NCI-H226 (cell line): ENCODE measurements at places on chromosomes 16 and 17.

- no peak for DNase-seq
Observed at GRCh38 chr17:38889745-38890409, 20.0 kb downstream of the LASP1 start.

GRCh38 chr17:82531431-82531881, 11.9 kb downstream of the FOXK2 start:
- DNase-seq: peak; percentile 41

- DNase-seq: no peak
Observed at GRCh38 chr16:77376358-77376757, 58.5 kb downstream of the ADAMTS18 start.

GRCh38 chr16:69095193-69095592, 10.3 kb upstream of the HAS3 start:
- DNase-seq: no peak

GRCh38 chr16:66444049-66444481, 17.0 kb downstream of the BEAN1 start:
- no peak for DNase-seq

GRCh38 chr17:59753522-59754467, 46.3 kb downstream of the VMP1 start:
- DNase-seq: peak; percentile 32

DNA sequence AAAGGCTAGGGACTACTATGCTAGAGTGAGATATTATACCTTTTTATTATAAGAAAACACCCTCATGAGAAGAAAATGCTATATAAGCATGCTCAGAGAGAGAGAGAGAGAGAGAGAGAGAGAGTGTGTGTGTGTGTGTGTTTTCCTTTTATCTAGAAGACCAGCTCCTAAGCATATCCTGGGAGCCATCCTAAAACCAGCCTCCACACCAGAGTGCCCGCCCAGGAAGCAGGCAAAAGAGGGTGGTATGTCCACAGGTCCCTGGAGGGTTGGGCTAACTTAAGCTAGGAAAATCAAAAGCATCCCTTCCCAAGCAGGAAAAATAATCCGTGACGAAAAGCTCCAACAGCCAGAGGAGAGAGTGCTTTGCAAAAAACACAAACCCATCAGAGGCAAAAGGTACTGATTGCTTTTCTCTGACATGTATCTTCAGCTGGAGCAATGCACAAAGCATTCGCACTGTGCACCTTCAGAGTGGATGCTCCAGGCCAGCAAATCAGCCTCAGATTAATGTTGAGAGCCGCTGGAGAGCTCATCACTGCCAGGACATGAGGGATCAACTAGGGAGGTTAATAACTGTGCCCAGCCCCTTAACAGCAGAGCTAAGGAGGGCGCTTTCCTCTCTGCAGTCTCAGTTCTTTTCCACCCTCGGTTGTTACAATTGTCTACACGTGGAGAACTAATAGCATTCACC, 125.1 kb downstream of the SLC39A11 start:
- DNase-seq: no peak

GRCh38 chr16:77556201-77556873, 121.5 kb upstream of the ADAMTS18 start:
- no peak for DNase-seq

DNA sequence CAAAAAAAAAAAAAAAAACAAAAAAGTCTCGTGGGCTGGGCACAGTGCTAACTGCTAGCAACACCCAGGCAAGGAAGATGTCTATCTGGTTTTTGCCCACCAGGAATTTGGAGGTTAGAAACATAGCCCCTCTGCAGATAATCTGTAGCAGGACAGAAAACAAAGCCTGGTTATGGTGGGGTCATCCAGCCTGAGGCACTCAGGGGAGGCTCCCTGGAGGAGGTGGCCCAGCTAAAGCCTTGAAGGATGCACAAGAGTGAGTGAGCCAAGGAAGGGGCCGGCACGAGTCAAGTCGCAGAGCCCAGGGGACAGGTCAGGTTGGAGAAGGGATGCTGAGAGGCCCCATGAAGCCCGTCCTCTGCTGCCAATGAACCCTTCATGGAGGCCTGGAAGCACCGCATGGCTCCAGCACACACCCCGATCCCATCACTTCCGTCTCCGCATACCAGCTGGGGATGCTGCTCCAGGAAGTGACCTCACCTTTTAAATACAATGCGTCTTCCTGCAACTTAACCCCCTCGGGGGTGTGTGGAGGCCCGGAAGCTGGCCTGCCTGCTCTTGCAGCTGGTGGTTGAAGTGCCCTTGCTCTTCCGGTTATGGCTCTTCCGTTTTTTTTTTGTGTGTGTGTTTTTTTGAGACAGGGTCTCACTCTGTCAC, 86.5 kb downstream of the ENGASE start:
- peak; percentile 20 for DNase-seq

DNA sequence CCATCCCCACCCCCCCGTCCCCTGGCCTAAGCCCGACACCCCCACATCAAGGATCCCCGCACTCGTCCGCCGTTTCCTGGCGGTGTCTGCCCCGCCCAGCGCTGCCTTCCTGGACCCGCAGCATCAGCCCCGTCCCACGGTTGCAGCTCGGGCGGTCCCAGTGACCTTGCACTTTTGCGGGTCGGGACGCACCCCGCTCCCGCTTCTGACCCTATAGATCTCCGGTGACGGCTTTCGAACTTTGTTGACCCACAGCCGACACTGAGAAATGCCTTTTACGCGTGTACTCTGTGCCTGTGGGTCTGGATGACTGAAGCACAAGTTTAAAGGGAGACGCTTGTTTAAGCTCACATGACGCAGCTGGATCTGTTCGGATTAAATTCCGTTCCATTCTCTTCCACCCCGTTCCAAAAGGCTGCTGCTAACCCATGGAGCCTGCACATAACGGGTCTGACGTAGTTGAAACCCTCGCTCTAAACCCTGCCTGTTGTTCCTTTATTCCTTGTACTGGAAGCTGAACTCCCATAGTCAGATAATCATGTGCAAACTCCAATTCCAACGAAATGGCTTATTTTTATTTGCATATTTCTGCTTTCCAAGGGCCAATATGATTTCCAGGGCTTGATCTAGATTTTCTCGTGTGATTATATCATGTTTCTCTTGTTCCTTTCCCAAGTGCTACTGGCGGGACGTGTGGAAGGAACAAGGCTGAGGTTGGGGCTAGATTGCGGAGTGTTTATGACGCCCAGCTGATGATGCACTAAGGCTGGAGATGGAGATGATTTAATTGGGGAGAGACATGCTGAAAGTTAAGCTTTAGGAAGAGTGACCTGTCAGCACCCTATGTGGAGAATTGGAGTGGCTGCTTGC, 834 bp downstream of the FLYWCH1 start:
- DNase-seq: no peak

GRCh38 chr17:57140316-57140715, 55.3 kb downstream of the AKAP1 start:
- DNase-seq: no peak

GRCh38 chr16:74309789-74310781, 13.5 kb downstream of the PSMD7 start:
- no peak for DNase-seq

DNA sequence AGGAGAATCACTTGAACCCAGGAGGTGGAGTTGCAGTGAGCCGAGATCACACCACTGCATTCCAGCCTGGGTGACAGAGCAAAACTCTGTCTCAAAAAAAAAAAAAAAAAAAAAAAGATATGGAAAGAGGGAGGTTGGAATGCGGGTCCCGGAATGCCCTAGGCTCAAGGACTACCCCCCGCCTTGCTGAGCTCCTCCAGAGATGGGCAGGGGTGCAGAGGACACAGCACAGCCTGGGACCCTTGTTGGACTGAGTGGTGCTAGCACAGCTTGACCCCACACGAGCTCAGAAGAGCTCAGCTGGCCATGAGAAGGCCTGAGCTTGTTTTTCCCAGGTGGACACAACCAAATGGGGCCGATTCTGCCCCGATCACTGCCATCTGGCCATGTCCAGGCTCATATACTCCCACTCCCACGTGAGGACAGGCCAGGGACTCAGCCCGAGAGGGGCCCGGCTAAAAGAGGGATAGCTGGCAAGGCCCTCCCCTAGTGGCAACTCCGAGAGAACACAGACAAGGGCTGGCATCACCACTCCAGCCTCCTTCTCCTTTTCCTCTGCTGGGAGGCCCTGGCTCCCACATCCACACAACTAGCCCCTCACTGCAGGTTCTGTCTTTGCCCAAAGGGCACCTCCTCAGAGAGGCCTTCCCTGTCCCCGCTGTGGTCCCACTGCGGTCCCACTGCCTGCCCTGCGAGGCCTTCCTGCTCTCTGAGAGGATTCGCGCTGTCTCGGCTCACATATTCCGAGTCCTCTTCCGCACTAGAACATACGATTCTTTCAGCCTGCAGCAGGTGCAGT, 11.0 kb downstream of the SGCA start:
- no peak for DNase-seq

GRCh38 chr17:74467221-74467951, 952 bp downstream of the CD300A start:
- DNase-seq: no peak

DNA sequence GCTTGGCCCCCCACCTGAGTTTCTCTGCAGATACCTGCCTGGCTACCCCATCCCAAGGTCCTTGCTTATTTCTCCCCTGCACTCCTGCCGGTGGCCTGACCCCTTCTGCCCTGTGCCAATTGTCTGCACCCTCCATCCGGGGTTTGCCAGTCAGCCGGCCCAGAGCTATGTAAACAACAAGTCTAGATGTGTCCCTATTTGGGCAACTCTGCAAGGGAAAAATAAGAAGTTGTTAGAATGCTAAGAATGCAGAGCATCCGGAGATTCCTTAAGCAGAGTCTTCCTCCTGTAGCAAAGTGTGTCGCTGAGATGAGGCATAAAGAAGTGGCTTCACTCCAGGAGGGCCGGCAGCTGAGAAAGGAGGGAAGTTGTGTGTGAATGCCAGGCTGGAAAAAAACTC, 46.6 kb downstream of the RGS9 start:
- peak; percentile 16 for DNase-seq

DNA sequence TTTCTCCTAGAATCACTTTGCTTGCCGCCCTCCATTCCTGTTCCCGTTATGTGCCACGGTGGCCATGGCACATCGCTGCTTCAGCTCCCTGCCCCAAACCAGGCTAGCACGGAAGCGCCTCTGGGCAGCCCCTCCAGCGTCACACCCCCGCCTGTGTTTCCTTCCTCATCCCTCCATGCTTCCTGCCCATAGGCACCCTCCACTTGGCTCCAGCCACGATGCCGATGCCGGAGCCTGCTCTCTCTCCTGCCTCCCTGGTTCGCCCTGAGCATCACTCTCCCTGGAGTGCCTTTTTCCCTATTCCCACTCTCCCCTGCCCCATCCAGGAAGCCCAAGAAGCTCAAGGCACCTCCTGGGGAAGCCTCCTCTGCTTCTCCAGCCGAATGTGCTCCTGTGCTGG, 3.2 kb upstream of the ARHGAP23 start:
- no peak for DNase-seq

GRCh38 chr16:68299571-68300453, 10.9 kb downstream of the SLC7A6OS start:
- DNase-seq: no peak

DNA sequence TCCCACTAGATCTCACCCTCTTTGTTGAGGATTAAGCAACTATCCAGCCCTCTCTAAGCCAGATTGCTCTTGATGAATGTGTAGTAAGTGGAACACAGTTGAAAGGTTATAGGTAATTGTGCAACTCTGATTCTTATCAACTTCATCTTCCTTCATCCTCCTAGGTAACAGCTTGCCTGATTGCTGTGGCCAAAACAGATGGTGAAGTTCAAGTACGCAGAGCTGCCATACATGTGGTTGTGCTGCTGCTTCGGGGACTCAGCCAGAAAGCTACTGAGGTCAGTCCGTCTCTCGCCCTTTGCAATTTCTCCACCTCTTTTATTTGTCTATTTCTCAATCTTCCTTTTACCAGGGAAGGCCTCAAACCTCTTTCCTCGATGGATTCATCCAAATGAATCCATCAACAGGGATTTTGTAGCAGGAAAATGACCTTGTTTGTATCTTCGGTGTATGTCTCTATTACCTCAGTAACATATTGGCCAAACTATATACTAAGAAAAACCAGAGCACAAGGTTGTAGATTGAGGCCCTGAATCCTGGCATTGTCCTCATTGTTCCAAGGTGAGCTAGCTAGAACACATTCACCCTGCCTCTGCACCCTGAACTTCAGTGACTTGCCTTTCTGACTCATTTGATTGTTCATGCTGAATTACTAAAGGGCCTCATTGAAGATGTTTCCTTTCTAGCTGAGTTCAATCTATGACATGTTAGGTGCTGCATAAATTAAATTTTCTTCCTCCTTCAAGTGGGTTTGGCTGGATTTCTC, 65.1 kb upstream of the HAS3 start:
- peak; percentile 18 for DNase-seq

GRCh38 chr16:31295206-31295605, 35.4 kb downstream of the ITGAM start:
- DNase-seq: no peak

GRCh38 chr17:58032691-58033415, 25.8 kb upstream of the SRSF1 start:
- DNase-seq: no peak

DNA sequence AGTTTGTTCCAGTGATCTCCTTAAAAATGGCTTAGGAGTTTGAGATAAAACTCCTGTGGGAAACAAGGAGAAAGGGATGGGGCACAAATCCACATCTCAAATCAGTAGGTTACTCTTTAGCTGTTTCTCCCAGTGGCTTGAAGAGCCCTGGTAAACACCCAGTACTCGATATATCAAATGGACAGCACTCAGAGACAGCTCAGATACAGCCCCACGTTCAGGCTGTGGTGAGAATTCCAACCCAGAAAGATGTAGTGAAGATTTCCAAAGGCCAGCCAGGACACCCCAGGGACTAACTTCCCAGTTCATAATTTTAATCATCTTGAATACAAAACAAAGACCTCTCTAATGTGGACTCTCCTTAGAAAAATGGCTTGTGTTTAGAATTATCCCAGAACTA, 6.4 kb upstream of the VEZF1 start:
- no peak for DNase-seq

DNA sequence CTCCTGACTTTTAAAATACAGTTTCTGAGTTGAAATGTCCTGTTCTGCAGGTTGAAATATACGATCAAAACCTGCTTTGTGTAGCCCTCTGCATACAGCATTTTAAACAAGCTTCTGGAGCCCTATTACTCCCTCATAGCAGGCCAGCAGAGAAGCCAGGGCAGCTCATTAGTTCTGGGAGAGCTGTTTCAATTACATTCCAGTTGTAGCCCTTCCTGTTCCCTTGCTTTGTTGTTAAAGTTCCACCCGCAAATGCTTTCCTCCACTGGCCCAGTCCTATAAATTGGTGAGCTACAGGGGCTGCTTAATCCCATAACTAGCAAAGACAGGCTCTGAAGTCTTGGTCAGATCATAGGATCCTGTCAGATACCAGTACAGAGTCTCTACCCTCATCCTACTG, 162.5 kb downstream of the SLC39A11 start:
- no peak for DNase-seq

GRCh38 chr17:65633988-65634387, 72.5 kb upstream of the AXIN2 start:
- DNase-seq: no peak

GRCh38 chr17:66959641-66960375, 4.7 kb upstream of the CACNG4 start:
- no peak for DNase-seq

GRCh38 chr16:26169473-26169872, 477.7 kb downstream of the HS3ST4 start:
- no peak for DNase-seq

GRCh38 chr17:48457080-48457836, 27.2 kb upstream of the SKAP1 start:
- DNase-seq: peak; percentile 38
